ENCODE measurements at places on chromosomes 4 and X.
A peak's percentile ranks its signal among the peaks of the same experiment; 100 is the strongest.

GRCh38 chr4:176534566-176534965 lies 214.8 kb downstream of the SPCS3 start:
- no peak for DNase-seq

DNA sequence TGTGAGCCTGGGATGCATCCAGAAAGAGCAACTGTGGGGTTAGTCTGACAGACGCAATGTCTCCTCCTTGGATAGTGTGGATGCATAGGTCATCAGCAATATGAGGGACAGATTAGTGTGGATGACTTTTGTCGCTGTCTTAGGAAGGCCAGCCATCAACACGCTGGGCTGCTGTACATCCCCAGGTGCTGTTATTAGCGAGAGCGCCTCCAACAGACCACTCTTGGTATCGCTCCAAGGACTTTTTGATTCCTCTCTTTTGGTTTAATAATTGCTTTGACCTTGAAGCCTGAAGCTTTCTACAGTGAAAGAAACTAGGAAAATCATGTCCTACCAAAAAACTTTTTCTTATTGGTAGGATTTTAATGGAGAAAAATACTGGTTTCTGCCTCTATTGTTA lies 76.7 kb downstream of the TMEM131L start:
- DNase-seq, result no peak

GRCh38 chrX:15438332-15438731 lies 54.1 kb upstream of the VEGFD start:
- no peak for DNase-seq

- DNase-seq, result no peak
These were observed 940.7 kb downstream of the PCDH7 start for GRCh38 chr4:31660916-31661315.

GRCh38 chrX:121337816-121338215 lies 290.4 kb downstream of the GLUD2 start:
- DNase-seq, result no peak

GRCh38 chr4:8297141-8297601 lies 27.6 kb downstream of the HTRA3 start:
- DNase-seq, result no peak

GRCh38 chrX:7132335-7133049 lies 15.0 kb upstream of the STS start:
- peak; percentile 21 for DNase-seq

GRCh38 chr4:100746141-100746739 lies 228.4 kb upstream of the EMCN start:
- no peak for DNase-seq

- no peak for DNase-seq
These were observed 320.1 kb downstream of the BCOR start for GRCh38 chrX:39777623-39778025.

DNA sequence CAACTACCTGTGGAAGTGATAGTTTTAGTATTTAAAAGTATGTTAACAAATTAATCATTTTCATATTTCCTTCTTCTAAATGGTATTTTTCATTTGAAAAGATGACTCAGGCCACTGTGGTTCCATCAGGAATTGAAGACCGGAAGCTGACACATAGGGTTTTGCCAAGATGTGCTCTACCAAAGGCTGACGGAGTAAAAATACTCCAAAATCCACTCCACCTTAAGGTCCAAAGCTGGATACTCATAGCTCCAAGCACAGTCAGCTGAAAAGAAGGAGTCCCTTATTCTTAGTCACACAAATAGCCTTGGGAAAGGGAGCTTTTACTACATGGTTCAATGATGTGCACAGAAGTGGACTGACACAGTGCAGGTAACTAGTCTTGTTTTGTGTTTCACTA lies 472.0 kb downstream of the ARAP2 start:
- no peak for DNase-seq
